Activated CD4-positive, alpha-beta T cell treated with anti-CD3 and anti-CD28 coated beads, Interleukin-2, Interleukin-6, amounts not matched to agents 100 ng/mL and 50 ng/mL, durations not matched to agents 16 hours and 8 hours (primary cell): ENCODE measurements at places on chromosomes 11 and 22.

- no peak for DNase-seq
Measured at GRCh38 chr11:76047231-76047630, 159.1 kb downstream of the WNT11 start.

- no peak for DNase-seq
Measured at GRCh38 chr11:23206741-23207336, 346.6 kb upstream of the CCDC179 start.

- DNase-seq = no peak
Measured at GRCh38 chr22:16932577-16932976, 75.4 kb downstream of the GAB4 start.

- no peak for DNase-seq
Measured at GRCh38 chr11:63547061-63547460, 10.5 kb downstream of the PLAAT4 start.

GRCh38 chr11:100867606-100868005 lies 180.5 kb downstream of the ARHGAP42 start:
- no peak for DNase-seq

DNA sequence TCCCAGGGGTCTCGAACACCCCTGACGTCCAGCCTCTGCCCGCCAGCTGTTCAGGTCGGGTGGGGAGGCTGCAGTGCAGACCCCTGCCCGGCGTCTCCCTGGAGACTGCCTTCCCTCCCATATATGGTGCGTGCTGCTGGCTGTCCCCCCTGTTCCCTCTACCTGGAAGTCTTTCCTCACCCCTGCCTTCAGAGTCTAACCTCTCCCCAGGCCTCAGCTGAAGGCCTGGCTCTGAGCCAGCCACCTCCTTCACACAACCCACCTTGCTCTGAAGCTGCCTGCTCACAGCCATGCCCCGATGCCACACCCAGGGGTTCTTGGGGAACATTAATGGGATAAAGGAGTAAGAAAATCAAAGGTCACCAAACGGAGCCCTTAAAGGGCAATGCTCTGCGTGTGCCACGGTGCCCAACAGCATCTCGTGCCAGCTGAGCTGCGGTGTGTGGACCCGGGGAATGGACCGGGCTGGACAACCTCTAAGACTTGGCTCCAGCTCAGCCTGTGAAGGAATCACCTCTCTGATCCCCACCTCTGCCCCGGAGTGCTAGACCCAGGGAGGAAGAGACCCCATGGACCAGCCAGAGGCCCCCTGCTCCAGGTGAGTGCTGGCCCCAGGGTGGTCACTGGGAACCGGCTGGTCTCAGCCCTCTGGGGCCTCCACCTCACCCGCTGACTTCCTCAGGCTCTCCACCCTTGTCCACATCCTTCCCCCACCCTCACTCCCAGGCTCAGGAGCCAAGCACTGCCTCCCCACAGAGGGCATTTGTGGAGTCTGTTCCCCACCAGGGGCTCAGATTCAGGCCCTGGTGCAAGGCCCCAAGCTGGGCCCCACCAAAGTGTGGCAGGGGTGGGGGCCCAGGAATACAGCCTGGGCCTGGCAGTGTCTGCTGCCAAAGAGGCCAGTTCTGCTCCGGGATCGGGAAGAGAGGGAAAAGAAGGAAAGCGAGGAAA lies at the start of gene NLRP6:
TSS of gene NLRP6 (plus strand) at position 407 of the 951 bp plus-strand sequence. CDS start at position 570, 163 bp downstream.
- DNase-seq = no peak

GRCh38 chr22:46660604-46661201 lies 40.5 kb downstream of the GRAMD4 start:
- no peak for DNase-seq
